ENCODE measurements at places on chromosomes 11 and 22.

DNA sequence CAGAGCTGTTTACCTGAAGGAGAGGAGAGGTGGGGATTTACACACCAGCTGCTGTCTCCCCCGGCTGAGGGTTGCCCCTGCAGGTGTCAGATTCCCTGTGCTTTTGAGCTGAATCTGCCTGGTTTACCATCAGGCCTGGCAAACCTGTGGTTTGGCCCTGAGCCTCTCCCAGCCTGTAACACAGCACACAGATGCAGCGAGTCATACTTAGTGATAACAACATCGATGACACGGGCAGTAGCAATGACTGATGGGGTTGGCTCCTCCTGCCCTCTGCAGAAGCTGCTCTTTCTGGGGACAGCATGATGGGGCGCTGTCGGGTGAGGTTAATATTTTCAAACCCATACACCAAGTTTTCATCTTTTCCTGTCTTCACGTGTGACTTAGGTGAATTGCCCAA is 380.0 kb upstream of the B3GAT1 start:
- H3K27ac ChIP-seq: no peak overlapping the region
- DNase-seq: no peak
- no peaks in the 10 kb centered on the region for H3K4me1 ChIP-seq
- H3K4me3 ChIP-seq: no peak overlapping the region
- H3K27me3 ChIP-seq: peaks cover 6% of the 10 kb centered on the region
- no peaks in the 10 kb centered on the region for H3K36me3 ChIP-seq

GRCh38 chr11:129815596-129816461 is at the start of gene TMEM45B:
Gene TMEM45B (plus strand): TSS chr11:129815848. CDS start chr11:129852483, 36,635 bp downstream.
- H3K4me1 ChIP-seq: peaks cover 25% of the 10 kb centered on the region
- peak within 1 kb of the TSS; percentile 60 for H3K27ac ChIP-seq
- H3K4me3 ChIP-seq: peak within 1 kb of the TSS; percentile 67

DNA sequence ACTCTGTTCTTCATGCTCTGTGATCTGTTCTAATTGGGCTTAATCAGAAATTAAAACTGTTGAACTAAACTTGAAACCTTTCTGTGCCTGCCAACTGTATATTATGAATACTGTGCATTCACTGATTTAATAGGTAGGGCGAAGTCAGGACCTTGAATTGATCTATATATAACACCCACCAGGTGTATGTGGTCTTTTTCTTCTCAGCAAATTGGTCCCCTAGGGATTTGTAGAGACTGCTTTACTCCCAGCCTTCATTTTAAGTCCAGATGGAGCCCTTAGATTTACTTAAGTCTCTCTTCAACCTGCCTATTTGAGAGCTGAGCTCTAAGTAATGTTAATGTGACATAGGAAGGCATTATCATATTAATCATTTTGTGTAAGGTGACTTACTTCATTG is 257.5 kb downstream of the TMEM135 start:
- no peak overlapping the region for H3K27ac ChIP-seq
- no peaks in the 10 kb centered on the region for H3K27me3 ChIP-seq

DNA sequence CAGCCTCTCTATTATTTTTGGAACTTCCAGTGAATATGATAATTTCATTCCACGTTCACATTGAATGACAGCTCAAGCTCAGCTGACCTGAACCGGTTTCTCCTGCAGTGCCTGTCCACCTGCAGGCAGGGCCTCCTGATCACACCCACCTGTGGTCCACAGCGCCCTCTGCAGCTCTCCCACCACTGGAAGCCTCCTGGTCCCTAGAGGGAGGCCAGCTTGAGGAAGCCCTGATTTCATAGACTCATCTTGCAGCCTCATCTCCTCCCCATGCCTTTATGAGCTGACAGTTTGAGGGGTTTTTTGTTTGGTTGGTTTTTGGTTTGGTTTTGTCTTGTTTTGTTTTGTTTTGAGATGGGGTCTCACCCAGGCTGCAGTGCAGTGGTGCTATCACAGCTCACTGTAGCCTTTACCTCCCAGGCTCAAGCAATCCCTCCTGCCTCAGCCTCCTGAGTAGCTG is 29.9 kb upstream of the MALAT1 start:
- no peaks in the 10 kb centered on the region for H3K27me3 ChIP-seq
- peak; percentile 57 for DNase-seq
- no peaks in the 10 kb centered on the region for H3K36me3 ChIP-seq
- H3K27ac ChIP-seq: no peak overlapping the region
- no peak overlapping the region for H3K4me3 ChIP-seq
- peaks cover 25% of the 10 kb centered on the region for H3K4me1 ChIP-seq

GRCh38 chr11:86155200-86155844 is 86.4 kb upstream of the PICALM start:
- no peak overlapping the region for H3K27ac ChIP-seq
- H3K27me3 ChIP-seq: no peaks in the 10 kb centered on the region
- no peak overlapping the region for H3K4me3 ChIP-seq
- H3K4me1 ChIP-seq: peaks cover 17% of the 10 kb centered on the region

DNA sequence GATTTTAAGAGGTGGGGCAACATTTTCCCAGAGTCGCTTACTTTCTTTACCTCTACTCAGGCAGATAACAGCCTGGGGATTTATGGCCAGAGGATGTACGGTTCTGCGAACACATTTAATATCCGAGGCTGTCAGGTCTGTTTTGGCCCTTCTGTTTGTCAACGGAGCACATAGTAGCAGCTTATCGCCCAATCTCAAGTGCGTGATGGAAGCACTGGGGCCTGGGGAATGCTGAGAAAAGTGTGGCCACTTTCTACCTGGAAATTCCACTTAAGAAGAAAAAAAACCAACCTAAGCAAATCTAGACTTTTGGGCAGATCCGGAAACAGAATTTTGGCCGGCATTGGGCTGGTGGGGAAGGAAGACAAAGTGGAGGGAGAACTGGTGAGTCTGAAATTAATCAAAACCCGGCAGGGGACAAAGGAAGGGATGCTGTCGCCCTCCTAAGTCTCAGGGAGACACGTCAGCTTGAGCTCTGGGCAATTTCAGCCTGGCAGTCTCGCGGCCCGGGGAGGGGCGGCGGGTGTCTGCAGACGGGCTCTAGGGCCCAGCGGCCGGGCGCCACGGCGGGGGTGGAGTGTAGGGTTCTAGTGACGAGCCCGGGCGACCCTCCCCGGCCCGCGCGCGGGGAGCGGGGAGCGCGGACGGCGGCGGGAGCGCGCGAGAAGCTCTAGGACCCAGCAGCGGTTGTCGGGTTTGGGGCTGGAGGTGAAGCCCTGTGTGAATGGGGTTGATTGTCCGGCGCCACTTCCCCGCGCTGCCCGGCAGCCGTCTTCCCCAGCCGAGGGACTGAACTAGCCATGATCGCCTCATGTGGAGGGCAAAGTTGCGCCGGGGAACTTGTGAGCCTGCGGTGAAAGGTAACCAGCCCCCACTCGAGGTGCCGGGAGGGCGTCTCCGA is at the start of gene AMOTL1:
AMOTL1 (plus strand) TSS at position 656 of the 901 bp plus-strand sequence; CDS start at position 812, 156 bp downstream.
- no peaks in the 10 kb centered on the region for H3K36me3 ChIP-seq
- peak within 1 kb of the TSS; percentile 68 for H3K4me3 ChIP-seq
- peaks cover 6% of the 10 kb centered on the region for H3K4me1 ChIP-seq
- peak; percentile 54 for DNase-seq
- no peak within 1 kb of the TSS for H3K27ac ChIP-seq
- peaks cover 41% of the 10 kb centered on the region for H3K27me3 ChIP-seq

DNA sequence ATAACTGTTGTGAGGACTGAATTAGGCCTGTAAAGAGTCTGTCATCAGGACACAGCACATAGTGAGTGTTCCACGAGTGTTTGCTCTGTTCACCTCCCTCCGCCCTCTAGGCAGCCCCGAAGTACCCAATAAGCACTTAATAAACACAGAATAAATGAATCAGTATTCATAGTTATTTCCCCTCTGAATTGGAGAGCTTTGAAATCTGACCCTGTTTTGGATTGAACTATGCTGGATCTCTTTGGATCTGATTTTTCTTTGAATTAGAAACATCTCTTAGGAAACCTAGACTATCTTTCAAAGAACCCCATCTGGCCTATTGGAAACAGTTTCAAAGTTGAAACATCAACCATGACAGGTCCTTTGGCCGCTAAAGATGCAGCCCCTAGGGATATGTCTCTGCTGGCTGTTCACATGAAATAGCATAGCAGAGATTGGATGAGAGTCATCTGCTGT is 615.5 kb downstream of the NTM start:
- no peaks in the 10 kb centered on the region for H3K27me3 ChIP-seq
- no peak overlapping the region for H3K27ac ChIP-seq
- no peak overlapping the region for H3K4me3 ChIP-seq
- no peaks in the 10 kb centered on the region for H3K4me1 ChIP-seq
- no peaks in the 10 kb centered on the region for H3K36me3 ChIP-seq

DNA sequence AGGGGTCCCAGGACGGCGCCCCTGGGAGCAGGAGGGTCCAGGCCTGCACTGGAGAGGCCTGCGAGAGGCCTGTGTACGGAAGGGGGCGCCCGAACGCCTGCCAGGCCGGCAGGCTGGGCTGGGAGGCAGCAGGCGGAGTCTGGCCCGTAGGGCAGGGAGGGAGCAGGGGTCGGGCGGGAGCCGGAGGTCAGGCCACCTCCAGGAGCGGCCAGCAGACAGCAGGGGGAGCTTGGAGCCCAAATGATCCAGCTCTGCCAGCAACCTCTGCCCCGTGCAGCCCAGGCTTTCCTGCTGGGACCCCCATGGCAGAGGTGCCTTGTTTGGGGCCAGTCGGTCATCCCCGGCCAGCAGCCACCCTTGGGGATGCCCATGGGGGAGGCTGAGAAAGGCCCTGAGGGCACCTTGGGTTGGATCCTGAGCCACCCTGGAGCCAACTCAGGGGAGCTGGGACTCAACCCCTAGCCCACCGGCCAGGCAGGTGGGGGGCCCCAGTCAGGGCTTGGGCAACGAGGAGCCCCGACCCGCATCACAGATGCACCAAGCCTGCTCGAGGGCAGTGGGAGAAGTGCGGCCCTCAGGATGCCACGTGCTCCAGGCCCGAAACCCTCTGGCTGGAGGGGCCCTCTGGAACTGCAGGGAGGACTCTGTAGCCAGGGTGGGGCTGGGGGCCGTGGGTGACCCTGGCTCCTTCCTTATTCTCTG is 9.6 kb upstream of the SYT8 start:
- H3K4me1 ChIP-seq: no peaks in the 10 kb centered on the region
- H3K36me3 ChIP-seq: no peaks in the 10 kb centered on the region
- no peak overlapping the region for H3K4me3 ChIP-seq
- H3K27me3 ChIP-seq: no peaks in the 10 kb centered on the region
- DNase-seq: no peak

- DNase-seq: no peak
- peaks cover 7% of the 10 kb centered on the region for H3K27me3 ChIP-seq
- peaks cover 8% of the 10 kb centered on the region for H3K36me3 ChIP-seq
These were observed 43.1 kb upstream of the LMO2 start for GRCh38 chr11:33935005-33935404.

DNA sequence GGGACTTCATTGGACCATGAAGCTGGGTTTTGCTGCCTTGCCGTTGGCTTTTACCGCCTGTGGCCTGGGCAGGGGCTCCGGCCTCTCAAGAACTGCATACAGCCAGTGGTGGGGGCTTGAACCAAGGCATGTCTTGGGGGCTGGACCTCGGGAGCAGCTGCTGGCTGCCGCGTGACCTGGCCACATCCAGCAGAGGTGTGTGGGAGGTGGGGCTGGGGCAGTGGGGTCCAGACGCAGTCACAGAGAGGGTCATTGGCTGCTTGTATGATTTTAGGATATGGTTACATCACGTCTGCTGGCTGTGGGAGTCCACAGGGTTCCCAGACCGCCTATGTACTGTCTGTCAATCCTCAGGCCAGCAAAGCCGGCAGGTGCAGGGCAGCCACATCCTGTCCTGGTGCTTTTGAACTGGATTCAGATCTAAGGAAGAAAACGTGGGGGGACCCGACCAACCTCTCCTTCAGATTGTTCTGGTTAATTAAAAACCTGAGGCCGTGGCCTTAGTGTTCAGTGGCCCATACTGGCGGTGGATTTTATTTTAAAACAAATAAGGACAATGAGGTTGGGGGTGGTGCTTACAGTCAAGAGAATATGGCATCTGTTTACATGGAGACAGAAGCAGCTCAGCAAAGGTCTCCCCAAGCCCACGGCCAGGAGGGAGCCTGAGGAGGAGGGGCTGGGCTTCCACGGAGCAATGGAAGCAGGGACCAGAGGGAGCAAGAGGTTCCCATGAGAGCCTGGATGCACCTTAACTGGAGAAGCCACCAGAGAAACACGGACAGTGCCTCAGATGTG is 426.0 kb downstream of the TBC1D22A start:
- H3K27me3 ChIP-seq: no peaks in the 10 kb centered on the region
- no peak overlapping the region for H3K27ac ChIP-seq
- no peaks in the 10 kb centered on the region for H3K36me3 ChIP-seq
- no peaks in the 10 kb centered on the region for H3K4me1 ChIP-seq

- no peak overlapping the region for H3K4me3 ChIP-seq
- H3K27ac ChIP-seq: no peak overlapping the region
- no peaks in the 10 kb centered on the region for H3K27me3 ChIP-seq
- H3K4me1 ChIP-seq: peaks cover 77% of the 10 kb centered on the region
- peaks cover 24% of the 10 kb centered on the region for H3K36me3 ChIP-seq
These were observed 42.7 kb downstream of the CELF1 start for GRCh38 chr11:47510209-47510608.

DNA sequence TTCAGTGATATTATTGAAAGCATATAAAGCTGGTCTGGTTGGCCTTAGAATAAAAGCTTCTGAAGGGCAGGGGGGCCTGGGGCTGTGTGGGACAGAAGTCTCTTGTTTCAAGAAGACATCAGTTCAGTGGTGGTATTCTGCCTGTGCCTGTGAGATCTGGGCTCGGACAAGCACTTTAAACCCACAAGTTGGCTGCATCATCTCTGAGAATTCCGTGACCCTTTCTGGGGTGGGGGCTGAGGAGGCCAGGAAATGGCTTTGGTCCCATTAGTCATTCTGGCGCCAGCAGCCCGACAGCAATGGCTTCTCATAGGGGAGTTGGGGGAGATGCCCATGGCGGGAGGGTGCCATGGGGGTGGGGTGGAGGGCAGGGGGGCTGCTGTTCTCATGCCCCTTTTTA is 104.1 kb downstream of the PKNOX2 start:
- no peak for DNase-seq
- peaks cover 29% of the 10 kb centered on the region for H3K27me3 ChIP-seq
- no peak overlapping the region for H3K4me3 ChIP-seq
- no peak overlapping the region for H3K27ac ChIP-seq
- H3K4me1 ChIP-seq: no peaks in the 10 kb centered on the region

DNA sequence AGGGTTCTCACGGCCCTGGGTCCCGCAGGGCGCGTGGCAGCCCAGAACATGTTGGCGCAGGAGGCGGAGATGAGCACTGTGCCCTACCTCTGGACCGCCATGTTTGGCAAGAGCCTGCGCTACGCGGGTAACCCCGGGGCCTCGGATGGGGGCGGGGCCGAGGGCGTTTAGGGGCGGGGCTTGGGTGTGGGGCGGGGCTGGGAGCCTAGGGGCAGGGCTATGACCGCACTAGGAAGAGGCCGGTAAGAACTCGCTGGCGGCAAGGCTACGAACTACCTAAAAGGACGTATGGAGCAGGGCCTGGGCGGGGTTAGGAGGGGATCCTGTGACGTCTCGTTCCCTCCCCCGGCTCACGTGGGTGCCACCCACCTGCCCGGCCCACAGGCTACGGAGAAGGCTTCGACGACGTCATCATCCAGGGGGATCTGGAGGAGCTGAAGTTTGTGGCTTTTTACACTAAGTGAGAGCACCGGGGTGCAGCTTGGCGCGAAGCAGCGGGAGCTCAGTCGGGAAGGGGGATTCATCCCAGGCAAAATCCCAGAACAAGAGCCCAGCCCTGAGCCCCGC is 2.8 kb upstream of the LZTR1 start:
- peak; percentile 78 for DNase-seq
- peaks cover 33% of the 10 kb centered on the region for H3K4me1 ChIP-seq
- H3K27me3 ChIP-seq: no peaks in the 10 kb centered on the region
- peak overlapping the region; percentile 78 for H3K27ac ChIP-seq

GRCh38 chr22:49234459-49234858 is 593.2 kb downstream of the BRD1 start:
- no peaks in the 10 kb centered on the region for H3K4me1 ChIP-seq
- DNase-seq: no peak
- no peak overlapping the region for H3K27ac ChIP-seq
- H3K36me3 ChIP-seq: no peaks in the 10 kb centered on the region
- H3K27me3 ChIP-seq: peaks cover 6% of the 10 kb centered on the region
- no peak overlapping the region for H3K4me3 ChIP-seq

Data from activated naive CD8-positive, alpha-beta T cell treated with anti-CD3 and anti-CD28 coated beads for 36 hours (primary cell).